Placental epithelial cell (primary cell): ENCODE measurements at places on chromosomes 2 and 18. TPM values are rescaled to one million over a fixed set of nuclear protein-coding genes. Genes with fewer than 3 reads are reported as not detected.

The EPB41L3 gene
- 89.9 and 122 TPM in 2 replicates for total RNA-seq

The DSG3 gene
- 32.2 and 43.5 TPM in 2 replicates for total RNA-seq

The TRAK2 gene
- 33.8 and 51.0 TPM in 2 replicates for total RNA-seq

The VWA3B gene
- 0.11 and 0.79 TPM in 2 replicates for total RNA-seq

The GREB1L gene
- 105 and 115 TPM in 2 replicates for total RNA-seq

The PSMD1 gene
- total RNA-seq: 55.7 and 96.7 TPM in 2 replicates

The ARHGAP25 gene
- 0.79 and 2.2 TPM in 2 replicates for total RNA-seq

The ZC3H15 gene
- 52.2 and 54.3 TPM in 2 replicates for total RNA-seq

The CROCC2 gene
- total RNA-seq: not detected in 2 replicates

The STPG4 gene
- 1.2 and 2.9 TPM in 2 replicates for total RNA-seq

The GPR55 gene
- total RNA-seq: not detected in 2 replicates

The ANKRD62 gene
- not detected in 2 replicates for total RNA-seq

The NDUFS1 gene
- total RNA-seq: 49.1 and 111 TPM in 2 replicates

The ABCB6 gene
- 16.1 and 38.0 TPM in 2 replicates for total RNA-seq

The RIT2 gene
- not detected in 2 replicates for total RNA-seq

The DES gene
- under 0.01 TPM in 1 of 2 replicates, not detected in the other for total RNA-seq

The CNTNAP5 gene
- not detected in 2 replicates for total RNA-seq

The TLX2 gene
- not detected in 2 replicates for total RNA-seq

The CHRNG gene
- 0.39 TPM in 1 of 2 replicates, not detected in the other for total RNA-seq

The ANAPC1 gene
- 39.7 and 49.9 TPM in 2 replicates for total RNA-seq

The C2orf78 gene
- total RNA-seq: not detected in 2 replicates

The TCF4 gene
- 9.8 and 11.8 TPM in 2 replicates for total RNA-seq

The CRYGD gene
- not detected in 2 replicates for total RNA-seq

The RASGRP3 gene
- not detected in 2 replicates for total RNA-seq

The DCC gene
- under 0.01 and 0.11 TPM in 2 replicates for total RNA-seq

The C2orf66 gene
- total RNA-seq: under 0.01 and 0.11 TPM in 2 replicates

The SERPINB4 gene
- total RNA-seq: not detected in 2 replicates

The PLGLB2 gene
- total RNA-seq: 0.76 and 2.7 TPM in 2 replicates

The DUSP2 gene
- total RNA-seq: 1.6 and 2.5 TPM in 2 replicates

The REG3G gene
- not detected in 2 replicates for total RNA-seq

The AQP4 gene
- not detected in 2 replicates for total RNA-seq

The TBC1D8 gene
- total RNA-seq: 3.1 and 11.4 TPM in 2 replicates

The HTR2B gene
- total RNA-seq: under 0.01 TPM in 1 of 2 replicates, not detected in the other

The EGR4 gene
- not detected in 2 replicates for total RNA-seq

The HDHD2 gene
- 10.5 and 11.0 TPM in 2 replicates for total RNA-seq

The CHPF gene
- 276 and 392 TPM in 2 replicates for total RNA-seq

The SLC9A4 gene
- total RNA-seq: 0.22 and 0.79 TPM in 2 replicates

The ANKRD29 gene
- total RNA-seq: 0.11 and 0.39 TPM in 2 replicates

The MGAT4A gene
- 0.33 and 0.39 TPM in 2 replicates for total RNA-seq

The TMEM37 gene
- under 0.01 and 0.11 TPM in 2 replicates for total RNA-seq

The SCN3A gene
- total RNA-seq: not detected in 2 replicates

The SERPINB13 gene
- total RNA-seq: not detected in 2 replicates

The ATG16L1 gene
- 33.8 and 69.4 TPM in 2 replicates for total RNA-seq

The BMP10 gene
- not detected in 2 replicates for total RNA-seq

The MALL gene
- 1.2 and 2.9 TPM in 2 replicates for total RNA-seq

The TUBA4B gene
- total RNA-seq: not detected in 2 replicates
